Activated CD4-positive, alpha-beta T cell treated with anti-CD3 and anti-CD28 coated beads, Interleukin-2, Interleukin-4, amounts not matched to agents 100 ng/mL and 50 ng/mL, durations not matched to agents 16 hours and 8 hours (primary cell): ENCODE measurements at places on chromosomes 12 and 14.

GRCh38 chr12:22916815-22917214, 291.8 kb downstream of the ETNK1 start:
- DNase-seq, result no peak

GRCh38 chr12:108143144-108143543, 14.1 kb downstream of the WSCD2 start:
- DNase-seq, result no peak

DNA sequence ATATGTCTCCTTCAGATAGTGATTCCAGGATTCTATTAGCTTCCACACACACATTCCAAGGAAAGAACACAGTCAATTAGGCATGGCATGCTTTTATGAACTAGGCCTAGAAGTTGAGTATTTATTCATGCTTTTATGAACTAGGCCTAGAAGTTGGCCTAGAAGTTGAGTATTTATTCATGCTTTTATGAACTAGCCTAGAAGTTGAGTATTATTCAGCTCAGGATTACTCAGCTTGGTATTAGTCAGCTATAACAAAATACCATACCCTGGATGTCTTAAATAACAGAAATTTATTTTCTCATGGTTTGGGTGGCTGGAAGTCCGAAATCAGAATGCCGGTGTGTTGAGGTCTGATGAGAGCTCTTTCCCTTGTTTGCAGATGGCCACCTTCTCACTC, 442.7 kb upstream of the FLRT2 start:
- DNase-seq, result no peak

- no peak for DNase-seq
Observed at GRCh38 chr12:5328669-5329517, 103.0 kb upstream of the NTF3 start.

- DNase-seq, result no peak
Observed at GRCh38 chr12:2652401-2653081, 142.2 kb upstream of the FKBP4 start.
